ENCODE measurements at places on chromosomes 7 and 10.

GRCh38 chr10:114208351-114208750 is 29.2 kb downstream of the TDRD1 start:
- no peak for DNase-seq

DNA sequence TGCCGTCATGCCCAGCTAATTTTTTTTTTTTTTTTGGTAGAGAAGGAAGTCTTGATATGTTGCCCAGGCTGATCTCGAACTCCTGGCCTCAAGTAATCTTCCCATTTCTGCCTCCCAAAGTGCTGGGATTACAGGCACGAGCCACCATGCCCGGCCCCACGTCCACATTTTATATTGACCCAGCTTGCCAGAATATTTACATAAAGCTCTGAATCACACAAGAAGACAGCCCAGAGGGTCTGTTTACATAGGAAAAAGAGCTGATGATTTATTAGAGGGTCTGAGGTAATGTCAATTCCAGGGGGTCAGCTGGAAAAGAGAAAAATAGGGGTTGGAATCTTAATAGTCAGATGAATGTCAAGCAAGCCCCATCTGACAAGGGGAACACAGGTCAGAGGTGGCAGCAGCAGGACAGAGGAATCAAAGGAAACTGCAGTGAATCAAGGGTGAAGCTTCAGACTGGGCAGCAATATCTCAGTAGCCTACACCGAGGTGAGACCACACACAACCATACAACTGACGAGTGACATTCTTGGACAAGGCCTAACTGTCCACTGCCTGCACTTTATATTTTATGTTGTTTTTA is 15.8 kb upstream of the SLF2 start:
- DNase-seq = no peak

DNA sequence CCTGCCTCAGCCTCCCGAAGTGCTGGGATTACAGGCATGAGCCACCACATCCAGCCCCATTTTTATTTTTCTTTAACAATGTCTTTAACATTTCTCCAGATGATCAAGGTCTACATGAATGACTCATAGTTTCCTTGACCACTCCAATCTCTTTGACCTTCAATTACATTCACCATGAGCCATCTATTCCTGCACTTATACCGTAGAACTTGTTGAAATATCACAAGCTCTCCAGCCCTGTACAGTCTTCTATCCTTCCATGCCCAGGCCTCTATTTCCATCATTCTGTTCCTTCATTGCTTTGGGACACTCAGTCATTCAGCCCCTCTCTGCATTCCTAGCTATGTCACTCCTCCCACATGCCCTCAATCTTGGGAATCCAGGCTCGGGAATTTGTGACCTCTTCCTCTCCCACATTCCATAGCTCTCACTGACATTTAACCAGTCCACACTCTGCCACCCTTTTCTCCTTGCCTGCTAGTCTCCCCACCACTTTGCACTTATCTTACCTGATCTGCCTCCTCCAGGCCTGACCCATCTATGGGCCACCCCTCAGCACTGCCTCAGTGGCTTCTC is 151.8 kb upstream of the STK17A start:
- no peak for DNase-seq

- no peak for DNase-seq
Measured at GRCh38 chr7:83798489-83798888, 149.6 kb upstream of the SEMA3E start.

GRCh38 chr10:2951235-2951835 is 116.0 kb upstream of the PFKP start:
- no peak for DNase-seq

DNA sequence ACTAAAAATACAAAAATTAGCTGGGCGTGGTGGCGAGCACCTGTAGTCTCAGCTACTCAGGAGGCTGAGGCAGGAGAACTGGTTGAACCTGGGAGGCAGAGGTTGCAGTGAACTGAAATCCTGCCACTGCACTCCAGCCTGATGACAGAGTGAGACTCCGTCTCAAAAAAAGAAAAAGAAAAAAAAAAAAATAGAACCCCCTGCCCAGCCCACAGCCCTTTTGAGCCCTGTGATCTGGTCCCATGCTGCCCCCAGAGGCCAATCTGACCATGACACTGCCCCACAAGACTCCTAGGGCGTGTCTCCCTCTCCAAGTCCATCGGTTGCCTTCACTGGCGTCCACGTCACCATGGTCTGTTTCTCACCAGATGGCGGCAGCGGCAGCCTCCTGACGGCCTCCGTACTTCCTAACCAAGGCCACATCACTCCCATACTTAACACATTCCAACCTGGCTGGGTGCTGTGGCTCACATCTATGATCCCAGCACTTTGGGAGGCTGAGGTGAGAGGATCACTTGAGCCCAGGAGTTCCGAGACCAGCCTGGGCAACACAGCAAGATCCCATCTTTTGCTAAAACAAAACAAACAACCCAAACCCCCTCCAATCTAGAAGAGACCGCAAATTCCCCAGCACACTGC is 18.0 kb downstream of the STX1A start:
- DNase-seq = no peak

DNA sequence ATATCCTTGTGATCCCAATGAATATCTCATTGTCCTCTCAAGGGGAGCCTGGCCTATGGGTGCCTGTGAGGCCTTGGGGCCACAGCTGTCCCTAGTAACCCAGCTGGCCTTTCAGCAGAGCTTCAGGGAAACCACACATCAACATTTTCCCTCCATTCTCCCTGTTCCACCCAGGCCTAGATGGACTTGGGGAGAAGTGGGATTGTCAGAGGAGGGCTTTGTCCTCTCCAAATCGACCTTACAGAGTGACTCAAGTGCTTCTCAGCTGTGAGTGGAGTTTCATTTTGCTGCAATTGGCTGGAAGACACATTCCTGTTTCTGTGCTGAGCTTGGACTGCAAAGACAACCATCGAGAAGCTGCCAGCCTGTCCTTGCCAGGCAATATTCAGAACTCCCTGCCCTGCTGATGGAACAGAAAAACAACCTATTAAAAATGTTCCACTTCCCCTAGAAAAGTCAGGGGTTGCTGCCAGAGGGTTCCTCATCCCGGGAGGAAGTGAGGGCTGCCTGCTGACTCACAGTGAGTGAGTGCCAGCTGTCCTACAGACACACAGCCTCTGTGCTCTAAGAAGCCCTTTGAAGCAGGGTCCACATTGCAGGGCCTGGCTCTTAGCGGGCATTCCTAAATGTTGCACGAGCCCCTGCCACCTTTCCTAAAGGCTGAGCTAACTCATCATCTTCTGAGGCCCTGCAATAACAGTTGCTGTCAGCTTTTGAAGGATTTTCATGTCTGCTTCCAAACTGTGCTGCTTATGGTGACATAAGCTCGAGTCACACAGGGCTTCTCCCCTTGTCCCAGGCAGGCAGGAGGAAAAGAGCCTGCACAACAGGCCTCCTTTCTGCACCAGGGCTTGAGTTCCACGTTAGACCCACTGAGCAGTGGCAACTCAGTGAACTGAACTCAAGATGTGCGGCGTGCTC is 20.5 kb downstream of the STRA8 start:
- DNase-seq = no peak

- no peak for DNase-seq
Measured at GRCh38 chr7:79749856-79750255, 296.4 kb upstream of the MAGI2 start.

- no peak for DNase-seq
Measured at GRCh38 chr7:86913709-86914108, 145.7 kb downstream of the ELAPOR2 start.

GRCh38 chr10:91006752-91007346 is 86.0 kb upstream of the ANKRD1 start:
- DNase-seq = no peak

GRCh38 chr7:31811650-31812461 is 124.8 kb downstream of the PPP1R17 start:
- DNase-seq = no peak

DNA sequence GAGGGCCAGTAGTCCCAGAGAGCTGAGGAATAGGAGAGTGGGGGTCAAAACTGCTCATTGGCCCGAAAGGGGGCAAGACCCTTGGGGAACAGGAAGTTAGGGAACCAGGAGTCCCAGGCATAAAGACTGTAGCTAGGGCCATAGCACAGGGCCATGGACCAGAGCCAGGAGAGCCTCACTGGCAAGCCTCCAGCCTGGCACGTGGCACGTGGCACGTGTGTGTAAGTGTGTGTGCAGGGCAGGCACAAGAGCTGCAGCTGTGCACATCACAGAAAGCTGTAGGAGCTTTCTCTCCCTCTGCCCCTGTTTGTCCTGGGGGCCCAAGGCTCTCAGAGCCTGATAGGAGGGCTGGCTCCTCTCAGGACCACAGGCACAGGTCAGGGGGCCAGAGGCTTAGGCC is 47.8 kb upstream of the SLF2 start:
- no peak for DNase-seq

DNA sequence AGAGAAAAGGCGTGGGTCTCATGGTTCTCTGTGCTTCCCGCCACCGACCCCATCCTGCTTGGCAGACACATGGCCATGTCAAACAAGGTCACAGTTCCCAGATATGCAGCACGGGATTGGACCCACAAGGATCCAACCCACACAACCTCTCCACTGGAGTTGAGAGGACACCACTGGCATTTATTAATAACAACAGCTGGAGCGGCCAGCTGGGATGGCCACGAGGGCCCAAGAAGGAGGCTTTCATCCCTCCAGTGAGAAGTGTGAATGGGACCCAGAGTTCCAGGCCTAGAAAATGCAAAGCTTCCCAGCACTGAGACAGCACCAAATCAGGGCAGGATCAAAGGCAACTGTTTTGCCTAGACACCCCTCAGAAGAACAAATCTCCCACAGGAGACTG is 31.5 kb downstream of the FGFR2 start:
- no peak for DNase-seq

- DNase-seq = no peak
Measured at GRCh38 chr7:69962186-69963065, 364.2 kb downstream of the AUTS2 start.

- DNase-seq = no peak
Measured at GRCh38 chr10:19595212-19595845, 220.9 kb upstream of the PLXDC2 start.

DNA sequence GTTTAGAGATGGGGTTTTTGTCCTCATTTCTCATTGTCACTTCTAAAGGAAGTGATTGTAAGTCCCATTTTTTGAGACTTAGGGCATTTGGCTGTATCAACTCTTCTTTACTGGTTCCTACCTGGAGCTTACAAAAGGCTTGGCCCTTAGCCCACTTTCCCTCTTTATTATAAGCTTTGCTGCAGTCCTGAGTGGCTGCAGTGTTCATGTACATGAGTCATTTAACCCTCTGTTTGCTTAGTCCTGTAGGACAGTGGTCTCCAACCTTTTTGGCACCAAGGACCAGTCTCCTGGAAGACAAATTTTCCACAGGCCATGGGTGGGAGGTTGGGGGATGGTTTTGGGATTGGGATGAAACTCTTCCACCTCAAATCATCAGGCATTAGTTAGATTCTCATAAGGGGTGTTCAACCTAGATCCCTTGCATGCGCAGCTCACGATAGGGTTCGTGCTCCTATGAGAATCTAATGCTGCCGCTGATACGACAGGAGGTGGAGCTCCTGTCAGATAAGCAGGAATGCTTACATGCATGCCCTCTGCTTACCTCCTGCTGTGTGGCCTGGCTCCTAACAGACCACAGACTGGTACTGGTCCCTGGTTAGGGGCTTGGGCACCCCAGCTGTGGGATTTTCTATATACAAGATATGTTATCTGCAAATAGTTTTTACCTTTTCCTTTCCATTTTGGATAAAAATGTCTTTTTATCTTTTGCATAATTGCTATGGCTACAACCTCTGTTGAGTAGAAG is 99.7 kb downstream of the CCSER2 start:
- DNase-seq = no peak

GRCh38 chr10:78338717-78339116 is 305.1 kb downstream of the RPS24 start:
- DNase-seq = no peak

DNA sequence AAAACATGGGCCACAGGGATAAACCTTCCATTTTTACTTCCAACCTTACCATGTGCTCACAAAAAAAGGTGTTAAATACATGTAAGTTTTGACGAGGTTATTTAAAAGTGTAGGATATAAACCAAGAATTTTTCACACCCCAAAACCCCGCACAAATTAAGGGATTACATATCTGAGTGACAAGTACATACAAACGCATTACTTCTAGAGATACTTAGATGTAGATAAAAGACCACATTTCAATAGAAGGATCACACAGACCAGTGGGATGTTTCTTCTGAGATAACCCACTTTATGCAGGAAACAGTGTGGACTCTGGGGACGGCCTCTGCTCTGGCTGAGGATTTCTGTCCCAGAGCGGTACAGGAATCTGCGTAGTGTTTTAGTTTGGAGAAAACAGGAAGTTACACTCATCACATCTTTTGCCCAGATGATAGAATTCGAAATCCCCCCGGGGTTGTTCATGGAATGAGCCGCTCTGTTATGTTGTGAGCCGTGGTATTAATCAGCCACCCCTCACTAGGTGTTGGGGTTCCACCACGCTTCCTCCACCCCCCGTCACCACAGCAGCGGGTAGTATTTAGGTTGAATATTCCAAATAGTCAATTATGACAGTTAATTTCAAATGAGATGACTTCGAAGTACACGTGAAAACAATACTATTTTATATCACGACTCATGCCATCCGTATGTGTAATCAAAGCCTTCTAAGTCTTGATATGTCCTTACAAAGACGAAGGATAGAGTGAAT is 1.3 kb upstream of the CUL1 start:
- no peak for DNase-seq

- DNase-seq = no peak
Measured at GRCh38 chr7:158740013-158740656, 35.5 kb upstream of the NCAPG2 start.

DNA sequence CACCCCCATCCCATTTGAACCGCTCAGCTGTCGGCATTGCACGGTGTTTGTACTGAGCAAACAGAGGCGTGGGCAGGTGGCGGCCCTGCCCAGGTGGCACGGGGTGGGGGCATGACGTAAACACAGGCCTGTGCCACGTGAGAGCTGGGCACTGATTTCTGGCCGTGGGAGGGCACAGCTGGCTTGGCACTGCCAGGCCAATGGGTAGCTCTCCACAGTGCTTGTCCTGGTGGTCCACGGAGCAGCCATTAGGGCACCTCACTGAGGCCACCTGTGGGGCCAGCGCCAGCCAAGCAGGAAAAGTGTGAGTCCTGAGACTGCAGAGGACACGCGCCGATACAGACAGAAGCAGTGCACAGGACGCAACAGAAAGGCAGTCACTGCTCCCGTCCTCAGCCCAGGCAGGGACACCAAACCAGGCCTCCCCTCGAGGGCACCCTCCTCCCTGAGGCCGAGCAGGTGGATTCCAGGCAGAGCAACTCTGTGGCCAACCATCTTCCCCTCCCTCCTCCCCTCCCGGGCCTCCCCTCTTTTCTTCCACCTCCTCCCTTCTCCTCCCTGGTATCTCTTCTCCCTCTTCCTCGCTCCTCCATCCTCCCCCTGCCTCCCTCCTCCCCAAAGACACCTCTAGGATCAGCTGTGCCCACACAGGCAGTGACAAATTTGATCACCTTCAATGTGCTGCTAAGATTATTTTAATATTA is 258.7 kb downstream of the ELFN1 start:
- DNase-seq = no peak

Data from right renal pelvis (tissue), 4 donors.